ENCODE measurements at places on chromosomes 12 and 14.

DNA sequence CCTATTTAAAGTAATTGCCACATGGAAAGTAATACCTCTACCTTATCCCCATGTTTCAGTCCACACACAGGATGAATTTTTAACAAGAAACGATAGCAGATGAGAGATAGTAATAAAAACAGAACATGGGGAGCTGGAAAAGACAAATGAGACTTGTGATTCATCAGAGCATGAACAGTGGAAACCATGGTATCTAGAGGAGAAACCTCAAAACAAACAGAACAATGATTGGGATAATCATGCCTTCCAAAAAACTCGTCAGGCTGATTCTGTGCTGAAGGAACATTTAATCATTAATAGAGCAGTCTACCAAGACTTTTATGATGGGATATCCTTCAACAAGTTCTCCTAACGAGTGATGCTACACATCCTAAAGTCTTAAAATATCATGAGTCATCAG, 1390.7 kb downstream of the FSCB start:
- no peak for DNase-seq

DNA sequence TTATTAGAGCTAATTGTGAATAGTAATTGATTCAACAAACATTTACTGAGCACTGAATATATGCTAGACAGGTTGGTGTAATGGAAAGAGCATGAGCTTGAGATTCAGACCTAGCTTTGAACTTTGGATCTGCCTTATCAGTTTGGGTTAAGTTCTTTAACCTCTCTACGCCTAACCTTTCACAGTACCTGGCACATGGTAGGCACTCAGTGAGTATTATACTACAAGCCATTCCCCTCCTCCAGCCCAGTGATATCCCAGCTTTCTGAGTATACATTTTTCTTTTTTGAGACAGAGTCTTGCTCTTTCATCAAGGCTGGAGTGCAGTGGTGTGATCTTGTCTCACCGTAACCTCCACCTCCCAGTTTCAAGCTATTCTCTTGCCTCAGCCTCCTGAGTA, 32.0 kb downstream of the FAM177A1 start:
- DNase-seq: no peak

DNA sequence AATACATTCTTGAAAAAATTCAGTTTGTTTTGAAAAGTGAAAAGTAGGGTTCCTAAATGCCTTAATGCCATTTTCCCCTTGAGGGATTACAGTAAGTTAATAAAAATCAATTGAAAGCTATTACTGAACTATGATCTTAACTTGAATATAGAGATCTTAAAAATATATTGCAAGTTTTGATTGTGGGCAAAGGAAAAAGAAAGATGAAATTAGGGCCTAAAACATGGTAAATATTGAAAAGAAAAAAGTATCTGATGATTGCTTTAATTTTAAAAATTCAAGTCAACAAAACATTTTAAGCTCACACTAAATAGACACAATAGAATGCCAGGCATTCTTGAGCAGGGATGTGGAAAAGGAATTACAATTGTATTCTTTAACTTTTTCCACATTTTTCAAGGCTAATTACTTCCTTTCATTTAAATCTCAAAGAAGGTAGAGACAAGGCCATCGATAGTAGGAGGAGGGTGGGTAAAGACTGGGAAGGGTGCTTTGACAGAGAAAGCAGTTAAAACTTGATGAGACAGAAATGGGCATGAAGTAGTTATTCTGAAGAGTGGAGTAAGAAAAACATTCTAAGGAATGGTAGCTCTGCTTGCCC, 294.4 kb downstream of the NELL2 start:
- DNase-seq: no peak

- no peak for DNase-seq
These were observed 29.8 kb downstream of the KCNA1 start for GRCh38 chr12:4939418-4940023.

- DNase-seq: no peak
These were observed 291.5 kb downstream of the NELL2 start for GRCh38 chr12:44584625-44585024.

DNA sequence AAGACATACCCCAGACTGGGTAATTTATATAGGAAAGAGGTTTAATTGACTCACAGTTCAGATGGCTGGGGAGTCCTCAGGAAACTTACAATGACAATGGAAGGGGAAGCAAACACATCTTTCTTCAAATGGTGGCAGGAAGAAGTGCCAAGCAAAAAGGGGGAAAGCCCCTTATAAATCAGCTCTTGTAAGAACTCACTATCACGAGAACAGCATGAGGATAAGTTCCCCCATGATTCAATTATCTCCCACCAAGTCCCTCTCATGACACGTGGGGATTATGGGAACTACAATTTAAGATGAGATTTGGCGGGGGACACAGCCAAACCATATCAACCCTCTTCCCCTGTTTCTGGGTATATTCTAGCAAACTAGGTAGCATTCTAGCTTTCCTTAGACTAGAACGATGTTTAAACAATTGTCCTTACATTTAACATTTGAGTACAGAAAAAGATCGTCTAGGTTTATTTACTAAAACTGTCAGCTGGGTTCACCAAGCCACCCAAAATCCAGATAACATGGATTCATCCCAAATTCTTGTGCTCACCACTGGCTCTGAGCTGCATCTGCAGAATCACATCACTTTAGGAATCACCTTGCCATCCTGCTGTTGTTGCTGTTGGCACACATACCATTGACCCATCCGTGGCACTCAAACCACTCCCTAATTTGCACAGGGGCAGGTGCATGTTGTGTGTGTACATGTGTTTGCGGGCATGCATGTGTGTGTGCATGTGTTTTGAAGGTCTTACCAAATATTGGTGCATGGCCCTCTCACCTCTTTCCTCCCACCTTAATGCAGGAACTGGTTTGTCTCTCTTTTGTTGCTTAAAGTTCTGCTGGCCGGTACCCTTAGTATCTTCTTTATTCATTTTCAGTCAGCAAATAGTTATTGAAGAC, 36.4 kb upstream of the VASH1 start:
- DNase-seq: no peak

DNA sequence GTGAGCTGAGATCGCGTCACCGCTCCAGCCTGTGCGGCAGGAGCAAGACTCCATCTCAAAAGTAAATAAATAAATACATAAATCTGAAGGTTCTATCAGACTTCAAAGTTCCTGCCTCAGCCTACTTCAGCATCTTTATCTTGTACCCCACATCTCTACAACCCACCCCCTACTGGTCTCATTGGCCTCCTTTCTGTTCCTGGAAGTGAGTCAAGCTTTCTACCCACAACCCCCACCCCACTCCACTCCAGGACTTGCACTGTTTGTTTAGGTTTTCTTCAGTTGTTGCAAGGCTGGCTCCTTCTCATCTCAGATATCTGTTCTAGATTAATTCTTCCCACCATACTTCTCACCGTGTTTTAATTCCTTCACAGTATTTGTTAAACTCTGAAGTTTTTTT, 714 bp upstream of the PSMC6 start:
- no peak for DNase-seq

GRCh38 chr14:94793901-94794300, 24.0 kb upstream of the GSC start:
- DNase-seq: no peak

- DNase-seq: no peak
These were observed 21.1 kb upstream of the LGALS3 start for GRCh38 chr14:55107766-55108554.

DNA sequence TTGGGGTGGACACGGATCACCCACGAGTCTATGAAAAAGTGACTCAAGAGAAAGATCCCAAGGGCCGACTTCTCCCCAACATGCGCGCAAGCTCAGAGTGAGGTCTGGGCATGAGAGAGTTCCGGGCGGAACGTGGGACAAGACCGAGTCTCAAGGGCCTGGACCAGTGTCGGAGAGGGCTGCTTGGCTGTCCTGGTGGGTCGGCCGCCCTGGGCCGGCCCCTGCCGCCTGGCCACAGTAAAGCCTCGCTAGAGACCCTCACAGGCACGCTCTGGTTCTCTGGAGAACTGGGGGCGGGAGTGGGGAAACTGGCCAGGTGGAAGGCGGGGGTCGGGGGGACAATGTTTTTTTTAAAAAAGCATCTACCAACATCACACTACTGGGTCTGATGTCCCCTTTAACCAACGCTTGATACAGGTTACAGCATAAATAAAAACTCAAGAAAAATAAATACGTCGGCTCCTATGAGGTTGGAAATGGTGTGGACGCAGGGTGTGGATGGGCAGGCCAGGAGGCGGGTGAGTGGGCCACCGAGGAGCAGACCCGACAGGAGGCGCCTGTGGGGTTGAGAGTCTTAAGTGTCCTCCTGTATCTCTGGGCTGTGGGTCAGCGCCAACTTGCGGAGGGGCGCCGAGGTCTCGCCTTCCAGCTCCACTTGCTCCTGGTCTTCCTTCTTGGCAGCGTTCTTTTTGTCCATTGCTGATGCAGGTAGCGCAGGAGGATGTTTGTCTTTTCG, 74.7 kb downstream of the KLHL28 start:
- DNase-seq: no peak

DNA sequence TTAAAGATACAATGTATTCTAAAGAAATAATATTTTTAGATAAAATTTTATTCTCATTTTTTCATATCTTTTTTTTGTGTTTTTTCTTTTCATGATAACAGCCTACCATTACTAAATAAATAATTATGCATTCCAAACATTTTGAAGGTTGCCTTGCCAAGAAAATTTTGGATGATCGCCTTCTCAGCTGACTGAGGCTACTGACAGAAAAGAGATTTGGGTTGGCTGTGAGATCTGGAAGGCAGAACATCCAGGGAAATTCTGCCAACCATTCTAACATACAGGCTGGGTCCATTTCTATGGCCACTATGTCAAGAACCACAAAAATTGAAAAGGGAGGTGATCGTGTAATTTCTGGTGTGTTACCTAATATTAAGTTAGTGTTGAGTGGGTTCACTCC, 48.1 kb downstream of the GALNT8 start:
- DNase-seq: no peak
